ENCODE measurements at places on chromosomes 6 and 20.

- DNase-seq: peak; percentile 70
Measured at GRCh38 chr6:24743265-24743943, 24.4 kb upstream of the C6orf62 start.

GRCh38 chr6:6674872-6675271, 86.4 kb downstream of the LY86 start:
- DNase-seq: no peak

DNA sequence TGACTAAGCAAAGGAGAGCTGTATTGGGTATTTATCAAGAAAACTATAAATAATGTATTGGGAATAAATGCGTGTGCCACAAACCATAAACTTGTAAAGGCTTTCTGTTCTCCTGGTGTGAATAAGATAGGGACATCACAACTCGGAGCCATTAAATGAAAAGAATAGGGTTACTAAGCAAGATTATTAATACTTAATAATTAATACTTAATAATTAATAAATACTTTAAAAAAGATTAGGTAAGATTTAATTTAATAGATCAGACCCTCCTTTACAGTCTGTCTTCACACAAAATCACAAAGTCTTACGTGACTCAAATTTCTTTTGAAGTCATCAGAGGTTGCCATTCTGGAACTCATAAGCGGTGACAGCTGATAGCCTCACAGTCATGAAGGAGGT, 648.9 kb downstream of the PRKN start:
- no peak for DNase-seq

- DNase-seq: peak; percentile 70
Measured at GRCh38 chr20:57882451-57883161, 172.8 kb upstream of the PMEPA1 start.

GRCh38 chr6:10307476-10307875, 107.4 kb downstream of the TFAP2A start:
- no peak for DNase-seq

DNA sequence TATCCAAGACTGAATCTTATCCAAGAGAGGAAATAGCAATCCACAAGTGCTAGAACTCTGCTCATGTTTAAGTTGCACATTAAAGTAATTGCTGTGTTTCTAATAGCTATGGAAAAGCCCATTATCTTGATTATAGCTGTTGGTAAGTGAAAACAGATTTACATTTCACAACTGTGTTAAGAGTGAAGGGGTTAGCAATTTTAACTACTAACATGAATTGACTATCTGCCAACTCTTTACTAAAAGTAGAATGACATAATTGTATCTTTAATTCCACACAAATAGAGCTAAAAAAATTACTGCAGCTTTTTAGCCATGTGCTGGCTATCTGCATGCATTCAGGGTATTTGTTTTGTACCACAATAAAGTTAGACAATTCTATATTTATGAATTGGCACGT, 277.9 kb upstream of the IRAK1BP1 start:
- no peak for DNase-seq

DNA sequence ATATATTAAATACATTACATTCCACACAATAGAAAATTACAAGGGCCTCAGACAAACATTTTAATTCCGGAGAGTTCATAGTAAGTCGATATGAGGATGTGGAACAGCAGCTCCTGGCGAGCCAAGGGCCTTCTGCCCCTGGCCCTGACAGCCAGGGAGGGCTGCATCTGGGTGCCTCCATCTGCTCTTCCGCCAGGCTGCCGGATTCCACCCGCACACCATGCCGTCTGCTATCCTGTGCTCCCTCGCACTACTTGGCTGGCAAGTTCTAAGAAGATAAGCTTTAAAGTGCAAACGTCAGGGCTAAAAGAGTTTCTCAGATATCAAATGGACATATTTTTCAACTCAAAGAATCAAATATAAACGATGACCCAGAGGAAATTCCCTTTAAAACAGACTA, 656.3 kb upstream of the NOX3 start:
- no peak for DNase-seq

DNA sequence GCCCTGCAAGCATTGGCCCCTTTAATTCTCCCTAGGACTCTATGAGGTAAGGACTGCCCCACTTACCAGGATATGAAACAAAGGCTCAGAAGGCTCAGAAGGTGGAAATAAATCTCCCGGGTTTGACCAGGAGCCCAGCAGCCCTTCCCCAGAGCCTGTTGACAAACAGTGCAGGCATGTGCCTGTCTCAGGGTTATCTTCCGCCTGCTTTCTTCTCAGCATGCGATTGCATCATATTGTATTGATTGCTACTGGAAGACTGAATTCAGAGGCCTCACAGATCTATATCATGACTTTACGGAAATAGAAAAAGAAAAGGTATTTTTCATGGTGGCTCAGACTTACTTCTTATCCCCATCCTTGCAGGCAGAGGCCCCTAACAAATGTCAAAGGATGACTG, 92.7 kb downstream of the PHACTR3 start:
- no peak for DNase-seq

DNA sequence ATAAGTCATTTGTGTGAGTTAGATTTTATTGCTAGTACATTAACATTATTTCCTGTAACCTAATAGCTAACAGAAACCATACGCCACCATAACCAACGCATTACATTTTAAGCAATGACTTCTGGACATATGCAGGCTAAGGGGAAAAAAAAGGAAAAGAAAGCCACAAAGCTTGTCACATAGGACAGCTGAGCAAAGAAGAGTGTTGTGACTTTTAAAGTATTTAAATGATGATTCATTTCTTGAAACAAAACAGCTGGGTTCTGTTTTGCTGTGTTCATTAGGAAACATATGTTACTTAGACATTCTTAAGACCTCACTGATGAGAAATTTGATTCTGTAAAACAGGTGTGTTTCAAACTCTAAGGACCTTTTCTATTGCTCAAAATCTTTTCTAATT, 171.4 kb downstream of the COL9A1 start:
- no peak for DNase-seq

- DNase-seq: no peak
Measured at GRCh38 chr6:125942672-125943527, 13.7 kb upstream of the HINT3 start.

DNA sequence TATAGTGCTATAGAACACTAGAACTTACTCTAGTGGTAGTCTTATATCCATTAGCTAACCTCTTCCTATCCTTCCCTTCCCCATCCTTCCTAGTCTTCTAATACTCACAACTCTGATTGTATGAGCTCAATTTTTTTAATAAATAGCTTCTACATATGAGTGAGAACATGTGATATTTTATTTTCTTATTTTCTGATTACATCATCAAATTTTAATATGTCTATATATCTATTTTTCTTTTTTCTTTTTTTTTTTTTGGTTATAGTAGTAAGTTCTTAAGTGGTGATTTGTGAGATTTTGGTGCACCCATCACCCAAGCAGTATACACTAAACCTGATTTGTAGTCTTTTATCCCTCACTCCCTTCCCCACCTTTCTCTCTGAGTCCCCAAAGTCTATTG, 112.5 kb downstream of the JAG1 start:
- no peak for DNase-seq

GRCh38 chr6:22112461-22112860, 184.4 kb downstream of the PRL start:
- DNase-seq: no peak

DNA sequence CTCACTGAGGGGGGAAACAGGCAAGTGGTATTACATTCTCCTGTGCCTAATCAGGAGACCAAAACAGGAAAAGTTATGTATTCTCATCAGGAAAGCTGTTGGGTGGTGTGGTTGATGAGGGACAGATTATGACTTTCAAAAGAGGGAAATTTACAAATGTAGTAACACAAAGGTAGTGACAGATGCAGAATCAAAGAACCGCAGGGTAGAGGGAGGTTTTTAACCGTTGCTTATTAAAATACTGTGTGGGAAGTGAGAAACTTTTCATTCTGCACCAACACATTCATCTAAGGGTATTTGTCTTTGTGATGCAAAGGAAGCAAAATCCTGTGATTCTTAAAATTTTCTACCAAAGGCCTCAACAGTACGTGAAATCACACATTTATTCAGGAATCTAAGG, 288.2 kb upstream of the MAN1A1 start:
- DNase-seq: no peak

GRCh38 chr20:63546956-63547724, 409 bp downstream of the SRMS start:
- DNase-seq: no peak

GRCh38 chr6:132107896-132108295, 156.7 kb upstream of the CCN2 start:
- no peak for DNase-seq

DNA sequence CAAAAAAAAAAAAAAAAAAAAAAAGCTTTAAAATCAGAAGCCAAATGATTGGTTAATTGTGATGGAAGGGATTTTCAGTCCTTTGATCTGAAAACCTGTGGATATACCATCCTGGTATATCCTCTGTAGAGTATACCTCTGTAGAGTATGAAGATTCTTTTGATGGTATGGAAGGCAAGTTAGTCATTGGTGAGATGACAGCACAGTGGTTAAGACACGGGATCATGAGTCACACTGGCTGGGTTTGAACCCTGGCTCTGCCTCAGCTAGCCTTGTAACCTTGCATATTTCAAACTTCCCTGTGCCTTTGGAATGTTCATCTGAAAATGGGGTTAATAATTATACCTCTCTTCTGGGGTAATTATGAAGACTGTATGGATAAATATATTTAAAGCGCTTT, 179.3 kb downstream of the CARMIL1 start:
- DNase-seq: peak; percentile 41

GRCh38 chr20:50346374-50347283, 156.0 kb downstream of the CEBPB start:
- DNase-seq: peak; percentile 85

- DNase-seq: no peak
Measured at GRCh38 chr6:1491591-1492319, 102.4 kb downstream of the FOXF2 start.

- DNase-seq: peak; percentile 54
Measured at GRCh38 chr6:154386848-154387717, 30.5 kb upstream of the IPCEF1 start.

DNA sequence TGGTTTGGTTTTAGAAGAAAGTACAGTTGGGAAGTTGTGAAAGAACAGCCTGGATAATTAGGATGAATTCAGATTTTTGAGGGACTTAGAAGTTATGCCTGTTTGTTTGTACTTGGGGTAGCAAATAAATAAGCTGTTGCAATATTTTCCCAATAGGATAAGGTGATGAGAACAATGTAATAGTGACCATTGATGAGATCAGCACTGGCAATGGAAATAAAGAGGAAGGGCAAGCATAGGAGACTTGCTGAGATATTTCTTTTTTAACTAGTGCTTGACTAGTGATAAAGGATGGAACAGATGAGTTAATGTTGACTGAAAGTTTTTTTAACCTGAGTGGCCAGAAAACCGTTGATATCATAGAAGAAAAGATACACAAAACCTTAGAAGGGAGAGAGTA, 498.8 kb downstream of the CDKAL1 start:
- DNase-seq: no peak

DNA sequence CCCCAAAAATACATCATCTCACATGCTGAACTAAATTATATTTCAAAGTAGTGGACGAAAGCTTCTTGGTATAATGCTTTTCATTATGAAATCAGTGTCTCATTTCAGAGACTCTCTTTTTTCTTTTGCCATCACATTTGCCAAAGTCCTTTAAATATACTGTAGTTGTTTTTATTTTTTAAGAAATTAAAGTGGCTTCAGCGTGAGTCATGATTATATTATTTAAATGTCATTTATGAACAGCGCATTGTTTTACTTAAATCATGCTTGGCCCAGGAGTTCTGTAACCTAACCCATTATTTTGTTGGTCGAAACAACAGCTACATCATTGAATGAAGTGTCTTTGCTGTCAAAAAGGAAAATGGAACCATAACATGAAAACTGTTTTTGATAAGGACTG, 100.9 kb downstream of the CD109 start:
- DNase-seq: no peak

DNA sequence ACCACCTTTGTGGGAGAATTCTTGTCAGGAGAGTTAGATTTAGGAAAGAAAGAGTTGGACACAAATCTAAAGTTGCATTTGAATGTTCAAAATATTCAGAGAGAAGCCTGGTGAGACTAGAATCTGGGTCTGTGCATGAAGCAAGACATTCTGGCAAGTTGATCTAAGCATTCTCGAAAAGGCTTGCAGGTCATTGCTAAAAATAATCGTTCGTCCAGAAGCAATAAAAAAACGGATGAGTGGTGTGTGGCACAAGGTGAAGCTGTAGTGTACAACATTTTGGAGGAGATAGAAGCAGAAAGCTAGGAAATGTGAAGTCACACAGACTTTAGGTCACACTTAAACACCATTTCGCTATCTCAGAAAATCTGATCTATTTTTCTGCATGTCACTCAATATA, 114.9 kb upstream of the IFNGR1 start:
- no peak for DNase-seq

- no peak for DNase-seq
Measured at GRCh38 chr20:20076297-20077065, 24.1 kb downstream of the CFAP61 start.

GRCh38 chr6:5220443-5220842, 40.3 kb downstream of the LYRM4 start:
- DNase-seq: no peak

DNA sequence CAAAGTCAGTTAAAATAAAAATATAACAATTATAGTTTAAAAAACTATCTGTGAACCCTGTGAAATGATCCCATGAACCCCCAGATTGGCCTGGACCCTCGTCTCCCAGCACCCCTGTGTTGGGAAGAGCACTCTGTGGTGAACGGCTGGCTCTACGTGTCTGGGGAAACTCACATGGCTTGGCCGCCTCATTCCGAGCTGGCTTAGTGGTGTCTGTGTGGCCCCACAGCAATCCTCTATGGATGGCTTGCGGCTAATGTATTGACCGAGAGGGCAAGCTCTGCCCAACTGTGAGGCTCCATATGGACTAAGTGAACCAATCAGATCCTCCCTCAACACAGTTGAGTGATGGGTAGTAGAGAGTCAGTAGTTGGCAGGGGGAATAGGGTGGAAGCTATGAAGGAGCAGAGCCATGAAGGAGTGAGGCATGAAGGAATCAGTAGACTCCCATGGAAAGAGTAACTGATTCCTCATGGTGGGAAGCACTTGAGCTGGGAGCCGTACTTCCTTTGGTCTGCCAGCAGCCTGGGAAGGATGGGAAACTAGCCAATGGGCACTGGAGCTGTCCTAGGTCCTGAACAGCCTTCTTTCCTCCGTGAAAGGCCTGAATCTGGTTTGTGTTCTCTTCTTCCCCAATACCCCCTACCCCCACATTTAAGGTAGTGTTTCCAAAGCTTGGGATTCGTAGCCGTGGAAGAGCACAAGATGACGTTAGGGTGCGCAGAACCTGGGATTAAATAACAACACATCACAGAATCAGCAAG, 21.6 kb upstream of the ZNF831 start:
- DNase-seq: peak; percentile 48

DNA sequence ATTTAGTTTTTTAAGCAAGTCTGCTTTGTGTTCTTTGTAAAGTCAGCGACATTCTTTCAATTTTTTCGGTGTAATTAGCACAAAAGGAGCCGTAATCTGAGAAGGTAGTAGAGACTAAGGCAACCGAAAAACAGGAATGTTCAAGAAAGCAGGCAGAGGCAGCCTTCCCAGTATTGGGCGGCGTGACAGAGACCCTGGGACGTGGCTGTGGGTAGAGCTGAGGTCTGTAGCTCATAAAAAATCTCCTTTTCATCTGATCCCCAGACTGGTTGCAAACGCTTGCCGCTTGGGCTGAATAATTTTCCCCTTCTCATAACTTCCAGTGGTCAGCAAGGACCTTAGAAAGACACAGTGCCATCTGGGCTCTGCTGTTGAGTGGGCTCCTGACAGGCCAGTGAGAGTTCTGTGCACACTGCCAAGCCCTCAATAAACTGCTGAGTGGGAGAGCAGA, 30.8 kb downstream of the GNAS start:
- no peak for DNase-seq

GRCh38 chr20:9147547-9148024, 78.7 kb downstream of the PLCB4 start:
- DNase-seq: peak; percentile 38
